ENCODE measurements at places on chromosomes 12 and 14.
A peak's percentile ranks its signal among the peaks of the same experiment; 100 is the strongest.

DNA sequence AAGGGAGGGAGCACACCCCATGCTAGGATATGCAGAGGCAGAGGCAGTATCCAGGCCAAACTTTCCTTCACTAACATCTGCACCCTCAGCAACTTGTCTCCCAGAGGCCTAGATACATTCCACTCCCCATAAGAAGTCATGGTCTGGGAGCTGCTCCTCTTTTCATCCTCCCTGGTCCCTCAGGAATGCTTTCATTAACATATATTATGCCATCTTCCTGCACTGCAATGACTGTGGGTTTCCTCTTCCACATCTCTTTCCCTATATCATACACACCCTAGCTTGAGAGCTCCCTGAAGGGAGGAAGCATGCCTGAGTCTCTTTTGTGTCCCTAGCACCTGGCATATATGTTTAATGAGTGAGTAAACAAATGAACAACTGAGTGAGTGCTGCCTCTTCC is 8.6 kb downstream of the DDN start:
- no peak for DNase-seq

DNA sequence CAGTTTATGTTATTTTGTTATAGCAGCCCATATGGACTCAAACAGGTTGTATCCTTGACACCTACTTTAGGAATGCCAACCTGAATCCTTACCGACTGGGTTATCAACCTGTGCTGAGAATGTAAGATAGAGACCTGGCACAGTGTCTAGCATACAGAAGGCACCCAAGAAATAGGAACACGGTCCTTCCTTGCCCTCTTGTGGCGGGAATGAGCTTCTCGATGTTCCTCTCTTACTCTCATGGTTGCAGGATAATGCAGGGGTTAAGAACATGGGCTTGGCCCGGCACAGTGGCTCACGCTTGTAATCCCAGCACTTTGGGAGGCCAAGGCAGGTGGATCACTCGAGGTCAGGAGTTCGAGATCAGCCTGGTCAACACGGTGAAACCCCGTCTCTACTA is 6.5 kb downstream of the C12orf43 start:
- peak; percentile 38 for DNase-seq

DNA sequence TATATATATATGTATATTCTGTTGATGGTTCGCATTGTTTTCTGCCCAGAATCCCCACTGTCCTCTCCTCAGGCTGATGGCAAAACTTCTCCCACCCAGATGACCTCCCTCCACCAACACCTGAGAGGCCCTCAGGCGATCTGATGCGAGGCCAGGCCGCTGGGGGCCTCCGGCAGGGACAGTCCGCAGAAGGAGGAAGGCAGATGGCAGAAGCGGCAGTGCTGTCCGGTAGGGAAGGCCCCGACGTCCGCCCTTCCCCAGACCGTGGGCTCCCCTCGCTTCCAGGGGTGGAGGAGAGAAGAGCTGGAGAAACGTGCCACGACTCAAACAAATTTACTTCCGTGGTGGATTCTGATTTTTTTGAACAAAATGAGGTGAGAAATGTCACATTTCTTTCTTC is 178.3 kb upstream of the RGS6 start:
- DNase-seq = no peak

DNA sequence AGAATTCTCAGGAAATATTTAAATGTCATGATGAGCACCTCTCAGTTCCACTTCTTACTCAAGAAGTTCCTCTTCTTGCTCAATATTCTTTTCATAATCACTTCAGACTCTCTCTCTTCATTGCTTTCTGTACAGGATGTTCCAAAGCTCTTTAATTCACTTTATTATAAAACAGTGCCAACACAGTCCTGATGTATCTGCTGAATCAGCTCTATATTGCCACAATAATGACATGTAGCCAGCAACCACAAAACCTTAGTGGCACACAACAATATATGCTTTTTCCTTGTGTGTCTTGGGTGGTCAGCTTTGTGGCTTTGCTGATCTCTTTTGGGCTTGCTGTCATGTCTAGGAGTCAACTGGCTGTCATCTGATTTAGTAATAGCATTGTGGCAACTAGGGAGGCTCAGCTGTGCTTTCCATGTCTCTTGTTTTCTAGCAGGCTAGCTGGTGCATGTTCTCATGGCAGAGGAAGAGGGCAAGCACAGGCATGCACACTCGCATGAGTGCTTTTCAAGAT is 52.8 kb upstream of the SLC2A13 start:
- DNase-seq = no peak

GRCh38 chr14:72774141-72774540 is 119.8 kb downstream of the DPF3 start:
- no peak for DNase-seq

DNA sequence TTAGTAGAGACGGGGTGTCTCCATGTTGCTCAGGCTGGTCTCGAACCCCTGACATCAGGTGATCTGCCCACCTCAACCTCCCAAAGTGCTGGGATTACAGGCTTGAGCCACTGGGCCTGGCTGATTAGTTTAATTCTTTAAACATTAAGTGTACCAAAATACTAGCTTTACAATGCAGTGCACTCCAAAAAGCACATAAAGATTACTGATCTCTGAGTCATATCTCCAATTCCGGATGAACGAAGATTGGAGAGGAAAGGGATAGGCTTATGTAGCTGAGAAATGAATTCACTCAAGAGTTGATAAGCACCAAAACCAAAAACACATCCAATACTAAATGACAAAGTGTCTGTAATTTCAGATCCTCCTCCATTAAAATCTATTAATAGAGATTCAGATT is 15.1 kb downstream of the NAV3 start:
- no peak for DNase-seq

- no peak for DNase-seq
Observed at GRCh38 chr12:3142386-3142785, 65.2 kb downstream of the TSPAN9 start.

DNA sequence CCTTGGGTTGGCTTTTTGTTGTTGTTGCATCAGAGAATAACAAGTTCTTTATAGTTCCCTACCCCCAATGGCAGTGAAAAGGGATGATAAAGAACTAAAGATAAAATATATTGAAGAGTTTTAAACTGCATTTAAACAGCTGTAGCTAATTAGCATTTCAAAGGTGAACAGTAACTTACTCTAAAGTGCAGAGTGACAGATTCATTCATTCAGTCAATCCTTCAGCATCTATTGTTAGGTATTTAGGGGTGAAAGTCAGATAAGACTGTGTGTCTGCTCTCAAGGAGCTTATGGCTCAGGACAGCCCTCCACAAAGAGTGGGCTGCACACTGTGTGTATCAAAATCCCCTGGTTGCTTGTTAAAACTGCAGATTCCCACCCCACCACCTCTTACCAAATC is 146.1 kb downstream of the SSPN start:
- DNase-seq = no peak

- DNase-seq = no peak
Observed at GRCh38 chr12:84455598-84455997, 457.0 kb downstream of the SLC6A15 start.

DNA sequence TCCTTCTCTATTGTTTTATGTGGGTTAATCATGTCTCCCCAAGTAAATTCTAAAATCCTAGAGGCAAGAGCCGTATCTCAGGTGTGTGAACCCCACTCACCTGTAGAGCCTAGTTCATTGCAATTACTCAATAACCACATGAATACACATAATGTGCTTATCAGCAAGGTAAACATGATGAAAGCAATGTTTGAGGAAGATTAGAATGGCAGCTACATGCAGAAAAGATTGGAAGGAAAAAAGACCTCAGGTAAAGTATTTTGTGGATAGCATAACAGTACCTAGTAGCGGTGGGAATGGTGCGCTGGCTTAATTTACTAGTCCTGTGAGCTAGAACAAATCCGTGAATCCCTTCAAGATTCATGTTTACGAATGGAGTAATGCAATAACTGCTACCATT is 5.3 kb upstream of the KRAS start:
- DNase-seq = no peak

- DNase-seq = no peak
Observed at GRCh38 chr12:116808113-116809105, 70.3 kb downstream of the RNFT2 start.

DNA sequence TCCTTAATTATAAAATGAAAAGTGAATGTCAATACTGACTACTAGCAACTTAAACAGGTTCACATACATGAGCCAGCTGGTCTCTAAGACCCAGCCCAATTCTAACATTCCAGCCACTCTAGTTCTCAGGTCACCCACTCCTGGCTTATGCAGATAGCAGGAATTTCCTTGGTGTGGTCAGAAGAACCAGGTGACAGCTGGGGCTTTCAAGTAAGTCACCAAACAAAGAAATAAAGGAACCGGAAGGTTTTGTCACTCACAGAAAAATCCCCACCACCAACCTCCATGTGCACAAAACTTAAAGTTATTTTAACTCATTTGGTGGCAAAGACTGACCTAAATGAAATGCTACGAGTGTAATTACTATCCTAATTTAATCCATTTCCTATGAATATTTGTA is 129.6 kb upstream of the CDKN3 start:
- DNase-seq = peak; percentile 40

GRCh38 chr14:37924622-37925021 is 283.1 kb upstream of the SSTR1 start:
- DNase-seq = no peak

- DNase-seq = no peak
Observed at GRCh38 chr12:105820429-105821125, 318.2 kb downstream of the NUAK1 start.

DNA sequence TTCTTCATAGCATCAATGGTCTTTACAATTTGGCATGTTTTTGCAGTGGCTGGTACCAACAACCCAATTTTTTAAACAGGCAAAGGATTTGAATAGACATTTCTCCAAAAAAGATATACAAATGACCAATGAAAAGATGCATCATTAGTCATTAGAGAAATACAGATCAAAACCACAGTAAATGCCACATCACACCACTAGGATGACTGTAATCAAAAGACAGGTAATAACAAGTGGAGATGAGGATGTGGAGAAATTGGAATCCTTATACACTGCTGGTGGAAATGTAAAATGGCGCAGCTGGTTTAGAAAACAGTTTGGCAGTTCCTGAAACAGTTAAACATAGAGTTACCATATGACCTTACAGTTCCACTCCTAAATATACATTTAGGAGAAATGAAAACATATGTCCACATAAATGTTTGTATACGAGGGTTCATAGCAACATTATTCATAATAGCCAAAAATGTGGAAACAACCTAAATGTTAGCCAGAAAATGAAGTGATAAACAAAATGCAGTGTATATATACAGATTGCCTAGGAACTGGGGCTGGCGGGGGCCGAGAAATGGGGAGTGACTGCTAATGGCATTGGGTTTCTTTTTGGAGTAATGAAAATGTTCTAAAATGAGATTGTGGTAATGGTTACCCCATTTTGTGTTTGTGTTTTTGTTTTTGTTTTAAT is 55.2 kb downstream of the TGFB3 start:
- DNase-seq = peak; percentile 74

DNA sequence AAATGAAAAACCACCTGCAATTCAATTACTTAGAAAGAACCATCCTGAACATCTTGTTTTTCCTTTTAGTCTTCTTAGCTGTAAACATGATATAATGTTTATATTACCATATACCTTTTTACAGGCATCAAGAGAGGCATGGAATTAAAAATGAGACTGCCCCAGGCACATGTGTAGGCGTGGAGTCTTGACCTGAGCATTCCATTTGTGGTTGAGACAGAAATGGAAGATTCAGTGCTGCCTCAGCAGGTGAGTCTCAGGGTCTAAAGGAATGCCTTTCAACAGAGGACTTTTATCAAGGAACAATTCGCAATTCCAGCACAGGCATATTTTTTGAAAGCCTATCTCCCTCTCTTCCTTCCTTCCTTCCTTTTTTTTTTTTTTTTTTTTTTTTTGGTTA is 8.0 kb upstream of the NANOGNB start:
- DNase-seq = no peak

- DNase-seq = no peak
Observed at GRCh38 chr14:102200690-102201352, 61.1 kb downstream of the WDR20 start.

DNA sequence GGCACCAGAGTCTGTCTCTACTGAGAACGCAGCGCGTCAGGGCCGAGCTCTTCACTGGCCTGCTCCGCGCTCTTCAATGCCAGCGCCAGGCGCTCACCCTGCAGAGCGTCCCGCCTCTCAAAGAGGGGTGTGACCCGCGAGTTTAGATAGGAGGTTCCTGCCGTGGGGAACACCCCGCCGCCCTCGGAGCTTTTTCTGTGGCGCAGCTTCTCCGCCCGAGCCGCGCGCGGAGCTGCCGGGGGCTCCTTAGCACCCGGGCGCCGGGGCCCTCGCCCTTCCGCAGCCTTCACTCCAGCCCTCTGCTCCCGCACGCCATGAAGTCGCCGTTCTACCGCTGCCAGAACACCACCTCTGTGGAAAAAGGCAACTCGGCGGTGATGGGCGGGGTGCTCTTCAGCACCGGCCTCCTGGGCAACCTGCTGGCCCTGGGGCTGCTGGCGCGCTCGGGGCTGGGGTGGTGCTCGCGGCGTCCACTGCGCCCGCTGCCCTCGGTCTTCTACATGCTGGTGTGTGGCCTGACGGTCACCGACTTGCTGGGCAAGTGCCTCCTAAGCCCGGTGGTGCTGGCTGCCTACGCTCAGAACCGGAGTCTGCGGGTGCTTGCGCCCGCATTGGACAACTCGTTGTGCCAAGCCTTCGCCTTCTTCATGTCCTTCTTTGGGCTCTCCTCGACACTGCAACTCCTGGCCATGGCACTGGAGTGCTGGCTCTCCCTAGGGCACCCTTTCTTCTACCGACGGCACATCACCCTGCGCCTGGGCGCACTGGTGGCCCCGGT is at the start of gene PTGDR:
Gene PTGDR, plus strand, starts transcription at position 198 of the 778 bp plus-strand sequence. Its CDS starts 117 bp downstream, at position 315.
- peak; percentile 21 for DNase-seq

DNA sequence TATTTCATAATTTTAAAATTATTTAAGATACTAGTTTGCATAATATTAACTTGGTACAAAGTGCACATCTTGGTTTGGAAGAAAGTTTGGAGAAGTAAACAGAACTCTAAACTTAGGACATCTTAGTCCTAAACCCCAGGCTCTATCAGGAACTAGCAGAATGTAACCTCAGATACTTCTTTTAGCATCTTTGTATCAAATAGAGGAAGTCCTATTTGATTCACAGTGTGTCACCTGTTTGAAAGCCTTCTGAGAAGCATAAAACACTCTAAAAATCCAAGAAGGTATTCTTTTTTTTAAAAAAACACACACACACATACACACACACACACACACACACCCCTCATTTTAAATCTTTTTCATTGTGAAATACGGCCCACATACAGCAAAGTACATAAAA is 12.0 kb upstream of the RNU6-7 start:
- no peak for DNase-seq

DNA sequence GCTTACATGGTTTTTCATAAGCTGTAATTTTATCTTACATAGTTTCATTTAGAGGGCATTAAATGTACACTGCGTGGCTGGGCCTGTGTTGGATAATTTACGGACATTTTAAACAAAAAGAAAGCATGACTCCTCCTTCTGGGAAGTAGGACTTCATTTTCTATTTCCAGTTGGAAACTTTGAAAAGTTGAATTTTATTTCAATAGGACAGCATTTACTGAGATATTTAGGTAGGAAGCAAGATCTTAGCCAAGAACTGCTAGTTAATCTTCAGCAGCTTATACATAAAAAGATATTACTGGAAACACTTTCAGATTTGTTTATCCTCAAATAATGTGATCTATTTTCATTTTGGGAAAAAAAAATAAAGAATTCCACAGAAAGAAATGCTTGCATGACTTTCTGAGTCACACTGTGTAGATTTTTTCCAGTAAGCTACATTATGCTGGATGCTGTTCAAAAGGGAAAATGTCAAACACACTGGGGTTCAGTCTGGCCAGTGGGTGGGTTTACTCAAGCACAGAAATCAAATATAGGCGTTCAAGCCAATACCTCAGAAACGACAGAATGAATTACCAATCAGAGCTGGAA is 239.4 kb upstream of the KRR1 start:
- DNase-seq = peak; percentile 82

Measured in lung (tissue), 17 donors.